Activated T-cell treated with anti-CD3 and anti-CD28 coated beads for 4 hours (primary cell): ENCODE measurements at places on chromosomes 2 and 18.

DNA sequence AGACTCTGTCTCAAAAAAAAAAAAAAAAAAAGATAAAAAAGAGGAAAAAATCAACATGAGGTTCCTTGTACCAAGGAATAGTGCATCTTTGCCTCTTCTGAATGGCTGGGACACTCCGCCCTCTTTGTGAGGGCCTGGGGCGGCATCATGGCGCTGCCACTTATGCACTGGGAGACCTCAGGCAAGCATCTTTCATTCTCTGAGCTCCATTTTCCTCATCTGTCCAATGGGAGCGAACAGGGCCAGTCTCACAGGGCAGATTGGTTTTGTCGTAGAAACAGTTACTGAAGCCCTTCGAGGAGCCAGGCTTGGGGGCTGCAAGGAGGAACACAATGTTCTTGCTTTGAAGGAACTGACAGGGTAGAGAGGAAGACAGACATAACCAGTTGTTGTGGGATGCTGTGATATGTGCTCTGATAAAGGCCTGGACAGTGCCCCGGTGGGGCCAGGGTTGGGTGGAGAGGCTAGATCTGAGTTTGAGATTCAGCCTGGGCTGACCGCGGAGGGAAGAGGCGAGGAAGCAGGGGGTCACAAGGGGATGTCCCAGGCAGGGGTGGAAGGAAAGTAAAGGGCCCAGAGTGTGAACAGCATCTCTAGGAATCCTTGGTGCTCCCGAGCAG, 14.1 kb downstream of the ZFP36L2 start:
- DNase-seq = no peak

DNA sequence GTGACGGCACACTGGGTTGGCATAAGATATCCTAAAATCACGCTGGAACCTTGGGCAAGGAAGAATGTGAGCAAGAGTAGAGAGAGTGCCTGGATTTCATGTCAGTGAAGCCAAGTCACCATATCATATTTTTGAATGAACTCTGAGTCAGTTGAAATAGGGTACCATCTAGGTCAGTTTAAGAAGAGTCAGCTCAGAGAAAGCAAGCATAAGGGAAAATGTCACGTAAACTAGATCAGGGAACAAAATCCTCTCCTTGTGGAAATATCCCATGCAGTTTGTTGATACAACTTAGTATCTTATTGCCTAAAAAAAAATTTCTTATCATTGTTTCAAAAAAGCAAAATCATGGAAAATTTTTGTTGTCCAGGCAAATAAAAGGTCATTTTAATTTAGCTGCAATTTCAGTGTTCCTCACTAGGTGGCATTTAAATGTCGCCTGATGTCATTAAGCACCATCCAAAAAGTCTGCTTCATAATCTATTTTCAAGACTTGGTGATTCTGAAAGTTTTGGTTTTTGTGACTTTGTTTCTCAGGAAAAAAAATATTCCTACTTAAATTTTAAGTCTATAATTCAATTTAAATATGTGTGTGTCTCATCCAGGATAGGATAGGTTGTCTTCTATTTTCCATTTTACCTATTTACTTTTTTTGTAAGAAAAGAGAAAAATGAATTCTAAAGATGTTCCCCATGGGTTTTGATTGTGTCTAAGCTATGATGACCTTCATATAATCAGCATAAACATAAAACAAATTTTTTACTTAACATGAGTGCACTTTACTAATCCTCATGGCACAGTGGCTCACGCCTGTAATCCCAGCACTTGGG, 19.6 kb downstream of the RSAD2 start:
- DNase-seq = no peak

DNA sequence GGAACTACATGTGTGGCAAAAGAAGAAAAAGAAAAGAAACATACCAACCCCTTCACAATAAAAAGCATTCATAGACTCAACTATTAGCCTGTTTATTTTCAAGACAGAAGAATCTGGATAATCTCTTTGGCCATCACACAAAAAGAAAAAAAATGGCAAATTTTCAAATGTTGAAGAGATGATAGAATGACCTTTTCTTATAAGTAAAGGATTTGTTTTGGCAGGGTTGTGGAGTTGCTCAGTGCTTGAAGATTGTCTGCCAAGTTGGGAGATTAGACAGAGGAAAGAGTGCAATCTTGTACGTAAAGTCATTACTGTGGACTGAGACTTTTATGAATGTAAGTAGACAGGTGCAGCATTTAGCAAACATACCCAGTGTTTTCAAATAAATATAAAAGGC, 18.5 kb upstream of the FAM171B start:
- DNase-seq = no peak

- DNase-seq = no peak
Observed at GRCh38 chr2:127052057-127052770, 54.7 kb downstream of the BIN1 start.

- no peak for DNase-seq
Observed at GRCh38 chr2:236876642-236877041, 209.0 kb upstream of the COPS8 start.

- peak; percentile 60 for DNase-seq
Observed at GRCh38 chr2:54557601-54558187, 101.6 kb downstream of the SPTBN1 start.

DNA sequence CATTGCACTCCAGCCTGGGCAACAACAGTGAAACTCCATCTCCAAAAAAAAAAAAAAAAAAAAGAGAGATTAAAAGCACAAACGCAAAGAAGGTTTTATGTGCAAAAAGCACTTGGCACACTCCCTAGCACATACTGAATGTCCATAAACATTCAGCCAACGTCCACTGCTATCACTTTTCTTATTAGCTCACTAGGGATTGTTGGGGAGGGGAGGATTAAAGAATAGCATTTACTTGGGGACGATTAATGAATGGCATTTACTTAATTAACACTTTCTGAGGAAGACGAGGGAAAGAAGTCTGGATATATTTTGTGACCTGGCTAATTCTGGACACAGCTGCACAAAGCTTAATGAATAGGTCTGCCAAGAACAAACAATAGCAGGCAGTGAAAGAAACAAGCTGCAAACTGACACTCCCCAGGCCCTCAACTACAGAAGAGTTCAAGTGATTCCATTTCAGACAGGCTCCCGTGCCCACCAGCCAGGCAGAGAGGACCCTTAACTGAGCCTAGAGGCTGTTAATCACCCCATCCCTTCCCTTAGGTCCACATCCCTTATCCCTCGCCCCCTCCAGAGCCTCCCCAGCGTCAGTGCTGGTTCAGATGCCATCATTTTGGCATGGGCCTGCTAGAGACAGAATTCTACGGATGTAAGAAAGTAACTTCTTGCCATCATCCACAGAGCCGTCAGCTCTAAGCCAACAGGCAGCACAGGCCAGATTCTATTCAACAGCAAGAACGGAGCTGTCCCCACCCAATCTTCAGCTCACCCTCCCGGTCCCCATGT, 7.4 kb downstream of the CYB5A start:
- no peak for DNase-seq

DNA sequence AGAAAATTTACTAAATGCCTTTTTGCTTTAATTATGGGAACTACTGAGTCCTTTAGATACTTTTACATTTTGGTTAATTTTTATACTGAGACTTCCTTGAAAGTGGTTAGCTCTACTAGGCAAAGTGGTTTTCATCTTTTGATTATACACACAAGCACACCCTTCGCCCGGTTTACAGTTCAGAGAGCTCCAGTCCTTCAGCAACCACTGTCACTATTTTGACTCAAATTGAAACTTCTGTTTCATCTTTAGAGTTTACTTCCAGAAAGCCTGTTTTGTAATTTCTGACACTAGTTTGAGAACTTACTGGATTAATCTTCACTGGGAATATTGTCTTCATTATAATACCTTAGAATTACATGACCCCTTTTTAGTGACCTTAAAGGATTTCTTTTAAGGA, 140.3 kb upstream of the FOSL2 start:
- DNase-seq = no peak

DNA sequence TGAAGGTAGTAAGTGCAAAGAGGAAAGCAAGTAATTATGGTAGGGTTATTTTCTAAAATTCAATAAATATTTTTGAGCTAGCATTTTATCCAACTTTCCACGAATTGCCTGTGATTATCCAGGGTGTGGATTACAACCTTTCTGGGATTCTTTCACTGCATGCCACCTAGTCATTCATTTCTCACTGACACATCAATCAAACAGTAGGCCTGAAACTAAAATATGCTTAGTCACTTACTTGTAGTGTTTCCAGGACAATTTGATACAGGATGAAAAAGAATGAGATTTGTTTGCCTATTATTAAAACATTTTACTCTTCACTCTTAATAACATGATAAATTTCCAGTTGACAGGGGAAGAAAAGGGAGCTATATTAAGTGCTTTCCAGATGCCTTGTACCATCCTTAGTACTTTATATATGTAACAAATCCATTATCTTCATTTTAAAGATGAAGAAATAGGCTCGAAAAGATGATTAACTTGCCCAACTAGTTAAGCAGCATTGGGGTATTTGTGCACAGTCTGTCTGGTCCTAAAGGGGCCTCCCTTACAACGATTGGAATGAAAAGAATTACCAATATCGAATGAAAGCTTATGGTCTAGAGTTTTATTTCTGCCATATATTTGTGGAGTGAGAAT, 70.4 kb downstream of the KCTD1 start:
- no peak for DNase-seq

DNA sequence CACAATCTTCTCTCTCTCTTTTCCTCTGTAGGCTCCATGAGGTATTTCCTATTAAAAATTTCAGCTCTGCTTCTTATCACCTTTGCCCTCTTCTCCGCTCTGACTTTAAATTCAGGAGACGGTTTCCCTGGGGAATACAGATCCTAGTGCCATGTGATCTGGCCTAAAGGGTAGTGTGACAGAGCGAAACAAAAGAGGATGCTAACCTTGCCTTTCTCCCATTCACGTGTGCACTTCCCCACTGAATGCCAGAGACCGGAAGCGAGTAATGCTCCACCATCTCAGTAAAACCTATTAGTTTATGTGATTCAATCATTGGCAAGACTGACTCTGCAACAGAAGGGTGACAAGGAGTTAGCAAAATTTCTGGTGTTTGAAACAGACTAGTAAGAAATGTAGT, 358.3 kb downstream of the ZNF521 start:
- no peak for DNase-seq

DNA sequence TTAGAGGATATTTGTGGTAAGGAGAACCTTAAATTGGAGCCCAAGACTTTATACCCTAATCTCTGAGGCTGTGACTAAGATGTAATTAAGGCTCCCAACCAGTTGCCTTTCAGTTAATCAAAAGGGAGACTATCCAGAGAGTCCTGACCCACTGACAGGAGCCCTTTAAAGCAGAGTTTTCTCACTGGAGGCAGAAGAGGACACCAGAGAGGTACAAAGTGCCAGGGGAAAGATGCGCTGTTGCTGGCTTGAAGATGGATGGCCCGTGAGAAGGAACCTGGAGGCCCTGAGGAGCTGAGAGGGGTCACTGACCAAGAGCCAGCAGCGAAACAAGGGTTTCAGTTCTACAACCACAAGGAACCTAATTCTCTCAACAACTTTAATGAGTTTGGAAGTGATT, 137.3 kb downstream of the TMEM131 start:
- DNase-seq = no peak

DNA sequence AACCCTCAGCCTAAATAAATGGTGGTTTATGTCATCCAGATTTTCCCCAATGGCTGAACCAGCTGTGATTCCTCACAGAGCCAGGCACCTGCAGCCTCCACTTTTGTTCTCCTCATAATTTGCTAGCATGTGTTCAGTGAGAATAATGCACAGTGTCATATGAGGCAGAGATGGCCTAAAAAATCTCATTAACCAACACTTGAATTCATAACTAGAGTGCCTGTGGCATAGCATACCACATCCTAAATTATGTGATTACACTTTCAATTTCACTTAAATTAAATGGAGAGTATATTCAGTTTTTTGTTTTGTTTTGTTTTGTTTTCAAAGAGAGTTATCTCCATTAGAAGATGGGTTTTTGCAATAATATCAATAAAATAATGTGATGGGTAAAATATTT, 488.0 kb downstream of the CBLN2 start:
- DNase-seq = no peak

DNA sequence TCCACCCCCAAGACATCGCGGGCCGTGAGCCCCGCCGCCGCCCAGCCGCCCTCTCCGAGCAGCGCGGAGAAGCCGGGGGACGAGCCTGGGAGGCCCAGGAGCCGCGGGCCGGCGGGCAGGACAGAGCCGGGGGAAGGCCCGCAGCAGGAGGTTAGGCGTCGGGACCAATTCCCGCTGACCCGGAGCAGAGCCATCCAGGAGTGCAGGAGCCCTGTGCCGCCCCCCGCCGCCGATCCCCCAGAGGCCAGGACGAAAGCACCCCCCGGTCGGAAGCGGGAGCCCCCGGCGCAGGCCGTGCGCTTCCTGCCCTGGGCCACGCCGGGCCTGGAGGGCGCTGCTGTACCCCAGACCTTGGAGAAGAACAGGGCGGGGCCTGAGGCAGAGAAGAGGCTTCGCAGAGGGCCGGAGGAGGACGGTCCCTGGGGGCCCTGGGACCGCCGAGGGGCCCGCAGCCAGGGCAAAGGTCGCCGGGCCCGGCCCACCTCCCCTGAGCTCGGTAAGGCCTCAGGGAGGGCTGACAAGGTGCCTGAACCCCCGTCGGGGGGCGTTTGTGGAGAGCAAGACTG, 14.2 kb downstream of the SPEG start:
- DNase-seq = no peak

GRCh38 chr18:51133580-51134160, 63.8 kb downstream of the MEX3C start:
- DNase-seq = no peak

DNA sequence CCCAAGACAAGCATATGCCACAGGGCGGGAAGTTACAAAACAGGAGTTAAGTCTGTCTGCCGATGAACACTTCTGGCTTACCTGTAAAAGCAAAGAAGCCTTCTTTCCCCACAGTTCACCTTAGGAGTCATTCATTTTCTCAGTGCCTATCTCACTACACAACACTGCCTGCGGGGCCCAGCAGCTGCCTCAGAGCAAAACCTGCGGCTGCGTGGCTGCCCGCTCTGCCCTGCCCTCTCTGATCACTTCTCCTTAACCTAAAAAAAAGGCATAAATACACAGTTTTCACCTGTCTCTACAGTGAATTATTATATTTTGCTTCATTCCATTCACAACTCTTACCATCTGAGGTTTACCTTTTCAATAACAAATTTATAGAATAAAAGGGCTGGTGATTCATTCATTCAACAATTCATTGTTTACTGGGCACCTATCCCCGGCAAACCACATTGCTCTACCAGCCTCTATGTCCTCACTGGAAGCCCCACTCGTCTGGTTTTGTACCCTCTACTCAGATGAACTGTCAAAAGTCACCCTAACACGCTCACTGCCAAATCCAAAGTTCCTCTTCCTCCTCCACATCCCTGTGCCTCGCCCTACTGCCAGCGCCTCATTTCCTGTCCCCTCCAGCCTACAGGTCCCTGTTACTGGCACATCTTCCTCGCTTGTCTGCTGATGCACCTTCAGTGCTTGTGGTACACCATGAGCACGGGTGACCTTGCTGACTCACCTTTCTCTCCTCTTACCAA, 31.4 kb downstream of the AFG3L2 start:
- no peak for DNase-seq

DNA sequence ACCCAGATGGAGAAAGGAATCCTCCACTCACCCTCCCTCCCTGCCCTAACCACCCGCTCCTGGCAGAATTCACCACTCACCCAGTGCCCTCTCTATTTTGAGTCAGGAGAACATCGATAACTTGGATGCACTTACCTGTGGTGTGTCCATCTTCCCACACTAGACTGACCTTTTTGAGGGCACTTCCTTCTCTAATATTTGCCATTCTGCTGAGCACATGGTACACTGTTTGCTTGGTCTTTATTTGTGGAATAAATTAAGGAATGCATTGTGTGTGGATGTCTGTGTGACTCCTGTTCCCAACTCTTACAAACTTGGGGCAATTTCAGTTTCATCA, 133.7 kb downstream of the ACKR3 start:
- no peak for DNase-seq
